ENCODE measurements at places on chromosomes 3 and 15.
A peak's percentile ranks its signal among the peaks of the same experiment; 100 is the strongest.

GRCh38 chr3:66113542-66113941, 74.8 kb upstream of the MAGI1 start:
- peak; percentile 21 for DNase-seq

- DNase-seq = no peak
These were observed 16.5 kb upstream of the HEG1 start for GRCh38 chr3:125072301-125072700.

DNA sequence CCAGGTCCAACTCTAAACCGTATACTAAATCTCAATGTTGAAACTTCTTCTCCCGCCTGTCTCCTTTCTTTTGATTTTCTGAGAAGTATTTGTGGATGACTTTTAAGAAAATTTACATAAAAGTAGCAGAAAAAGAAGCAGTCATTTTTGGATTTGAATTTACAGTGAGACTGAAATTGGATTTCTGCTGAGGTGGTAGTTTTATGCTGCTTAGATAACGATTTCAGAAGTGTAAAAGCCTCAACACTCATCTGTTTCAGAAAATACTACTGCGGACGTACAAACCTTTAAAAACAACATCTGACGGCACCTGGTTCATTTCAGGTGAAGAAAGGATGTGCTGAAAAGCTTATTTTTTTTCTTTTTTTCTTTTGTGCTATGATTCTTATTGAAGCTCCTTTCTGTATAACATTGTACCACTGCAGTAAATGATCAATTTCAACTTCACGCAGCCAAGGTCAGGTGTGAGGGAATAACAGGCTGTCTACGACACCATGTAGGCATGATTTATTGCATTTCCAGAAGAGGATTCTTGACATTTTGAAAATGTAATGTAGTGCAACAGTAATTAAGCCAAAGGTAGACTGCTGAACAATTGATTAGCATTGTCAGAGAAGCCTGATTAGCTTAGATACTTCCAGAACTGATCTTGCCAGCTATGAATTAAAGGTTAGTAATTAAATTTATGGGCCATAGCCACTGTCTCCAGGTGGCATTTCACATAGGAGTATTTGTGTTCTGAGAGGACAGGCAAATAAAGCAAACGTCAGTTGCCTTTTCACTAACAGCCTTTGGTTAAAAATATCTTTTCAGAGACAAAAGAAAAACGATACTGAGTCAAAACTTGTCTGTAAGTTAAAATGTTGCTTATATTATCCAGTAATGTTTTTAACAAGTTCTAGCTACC, 134.6 kb upstream of the KBTBD8 start:
- no peak for DNase-seq

- DNase-seq = no peak
These were observed 699.4 kb downstream of the ZPLD1 start for GRCh38 chr3:103134023-103134724.

DNA sequence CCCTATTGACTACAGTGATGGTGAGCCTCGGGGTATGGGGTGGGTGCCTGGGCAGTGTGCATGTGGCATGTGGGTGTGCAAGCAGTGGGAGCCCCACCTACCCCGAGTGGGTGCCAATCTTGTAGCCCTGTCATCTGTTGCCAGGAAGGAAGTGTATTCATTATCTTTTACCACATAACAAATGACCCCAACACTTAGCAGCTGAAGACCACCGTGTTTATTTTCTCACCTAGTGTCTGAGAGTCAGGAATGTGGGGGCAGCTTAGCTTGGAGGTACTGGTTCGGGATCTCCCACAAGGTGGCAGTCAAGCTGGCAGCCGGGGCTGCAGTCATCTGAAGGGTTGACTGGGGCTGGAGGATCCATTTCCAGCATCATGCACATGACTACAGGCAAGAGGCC, 21.7 kb downstream of the XYLB start:
- DNase-seq = no peak

GRCh38 chr15:101088271-101088670, 163.6 kb downstream of the CHSY1 start:
- no peak for DNase-seq

- no peak for DNase-seq
These were observed 42.6 kb downstream of the MGLL start for GRCh38 chr3:127779747-127780146.

DNA sequence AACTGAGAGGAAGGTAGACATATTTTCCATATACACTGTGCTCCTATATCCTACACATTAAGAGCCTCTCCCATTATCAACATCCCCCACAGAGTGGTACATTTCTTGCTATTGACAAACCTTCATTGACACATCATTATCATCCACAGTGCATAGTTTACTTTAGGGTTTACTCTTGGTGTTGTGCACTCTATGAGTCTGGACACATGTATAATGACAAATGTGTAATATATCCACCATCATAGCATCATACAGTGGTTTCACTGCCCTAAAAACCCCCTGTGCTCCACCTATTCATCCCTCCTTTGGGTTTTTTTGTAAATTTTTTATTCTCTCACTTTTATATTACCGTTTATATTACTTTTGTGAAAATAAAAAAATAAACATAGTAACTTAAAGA, 22.2 kb upstream of the CLDN18 start:
- no peak for DNase-seq

DNA sequence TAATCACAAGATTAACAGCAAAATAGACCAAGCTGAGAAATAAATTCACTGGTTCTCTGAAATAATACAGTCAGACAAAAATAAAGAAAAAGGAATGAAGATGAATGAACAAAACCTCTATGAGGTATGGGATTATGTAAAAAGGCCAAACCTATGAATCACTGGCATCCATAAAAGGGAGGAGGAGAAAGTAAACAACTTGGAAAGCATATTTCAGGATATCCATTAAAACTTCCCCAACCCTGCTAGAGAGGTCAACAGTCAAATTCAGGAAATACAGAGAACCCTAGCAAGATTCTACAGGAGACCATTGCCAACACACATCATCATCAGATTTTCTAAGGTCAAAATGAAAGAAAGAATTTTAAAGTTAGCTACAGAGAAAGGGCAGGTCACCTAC, 649.7 kb upstream of the CBLB start:
- DNase-seq = peak; percentile 28

DNA sequence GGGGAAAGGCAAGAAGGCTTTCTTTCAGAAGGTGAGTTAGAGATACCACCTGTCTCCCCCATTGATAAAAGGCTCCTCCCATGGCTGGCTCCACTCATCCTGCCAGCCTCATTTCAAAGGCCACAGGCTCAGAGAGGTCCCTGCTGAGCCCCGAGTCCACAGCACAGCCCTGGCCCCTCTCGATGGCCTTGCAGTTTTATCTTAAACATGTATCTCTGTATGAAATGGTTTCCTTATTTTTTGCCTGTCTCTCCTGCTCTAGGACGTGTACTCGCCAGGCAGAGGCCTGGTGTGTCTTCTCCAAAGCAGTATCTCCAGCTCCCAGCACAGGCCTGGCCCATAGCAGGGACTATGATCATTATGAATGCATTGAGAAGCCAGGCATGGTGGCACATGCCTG, 160.5 kb upstream of the NSMCE3 start:
- no peak for DNase-seq

DNA sequence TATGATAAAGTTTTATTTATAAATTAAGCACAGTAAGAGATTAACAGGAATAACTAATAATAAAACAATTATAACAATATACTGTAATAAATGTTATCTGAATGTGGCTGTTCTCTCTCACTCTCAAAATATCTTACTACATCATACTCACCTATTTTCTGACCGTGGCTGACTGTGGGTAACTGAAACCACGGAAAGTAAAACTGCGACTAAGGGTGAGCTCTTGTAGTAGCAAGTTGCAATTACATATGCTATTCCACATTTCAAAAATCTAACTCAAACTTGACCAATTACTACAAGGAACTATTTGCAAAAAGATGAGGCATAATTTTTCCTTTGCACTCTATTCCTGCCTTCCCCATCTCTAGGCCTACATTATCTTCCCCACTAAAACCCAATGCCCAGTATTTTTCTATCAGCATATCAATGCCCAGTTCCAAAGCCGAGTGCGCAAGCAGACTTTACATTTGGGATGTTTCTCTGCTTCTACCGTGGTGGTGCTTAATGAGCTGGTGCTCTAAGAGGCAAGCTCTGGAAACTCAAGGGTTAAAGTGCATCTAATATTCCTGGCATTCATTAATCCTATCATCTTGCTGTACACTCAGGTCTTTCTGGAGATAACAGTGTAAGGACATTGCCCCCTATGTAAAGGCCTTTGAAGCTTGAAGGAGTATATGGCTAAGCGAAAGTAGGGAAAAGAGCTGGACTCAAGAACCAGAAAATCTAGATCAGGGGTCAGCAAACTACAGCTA, 6.7 kb downstream of the PCYT1A start:
- DNase-seq = no peak

- DNase-seq = no peak
These were observed 50.0 kb downstream of the DRD3 start for GRCh38 chr3:114128826-114129225.

DNA sequence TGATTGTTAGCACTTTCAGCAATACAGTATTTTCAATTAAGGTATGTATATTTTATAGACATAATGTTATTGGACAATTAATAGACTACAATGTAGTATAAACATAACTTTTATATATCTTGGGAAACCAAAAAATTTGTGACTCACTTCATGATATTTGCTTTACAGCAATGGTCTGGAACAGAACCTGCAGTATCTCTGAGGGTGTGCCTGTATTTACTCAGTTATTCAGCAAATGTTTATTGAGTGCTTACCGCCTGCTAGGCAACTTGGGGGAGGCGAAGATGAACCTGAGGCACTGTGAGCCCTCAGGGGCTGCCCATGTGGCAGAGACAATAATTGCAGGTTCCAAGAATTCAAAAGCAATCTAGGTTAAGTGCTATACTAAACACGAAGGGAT, 144.8 kb downstream of the GABRB3 start:
- no peak for DNase-seq

All from GM04504 (cell line).